ENCODE measurements at places on chromosomes 12 and 14. TPM values are rescaled to one million over a fixed set of nuclear protein-coding genes. Genes with fewer than 3 reads are reported as not detected.

Gene STAC3
- total RNA-seq, result 3.4 TPM

- no peak for DNase-seq
These were observed 32.4 kb downstream of the DHX37 start for GRCh38 chr12:124956571-124956970.

DNA sequence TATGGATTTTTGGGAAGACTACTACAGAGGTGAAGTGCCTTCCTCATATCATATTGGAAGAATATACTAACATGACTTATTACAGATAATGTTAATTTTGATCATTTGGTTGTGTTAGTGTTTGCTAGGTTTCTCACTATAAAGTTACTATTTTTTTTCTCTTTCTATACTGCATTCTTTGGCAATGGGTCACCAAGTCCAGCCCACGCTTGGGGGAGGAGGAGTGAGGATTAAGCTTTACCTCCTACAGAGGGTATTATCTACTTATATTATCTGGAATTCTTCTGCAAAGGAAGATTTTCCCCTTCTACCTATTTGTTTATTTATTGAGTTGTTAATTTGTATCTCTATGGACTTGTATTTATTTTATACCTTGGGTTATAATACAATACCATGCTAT, 31.5 kb downstream of the SCN8A start:
- no peak for DNase-seq

Gene RILPL2
- 1.4 TPM for total RNA-seq

DNA sequence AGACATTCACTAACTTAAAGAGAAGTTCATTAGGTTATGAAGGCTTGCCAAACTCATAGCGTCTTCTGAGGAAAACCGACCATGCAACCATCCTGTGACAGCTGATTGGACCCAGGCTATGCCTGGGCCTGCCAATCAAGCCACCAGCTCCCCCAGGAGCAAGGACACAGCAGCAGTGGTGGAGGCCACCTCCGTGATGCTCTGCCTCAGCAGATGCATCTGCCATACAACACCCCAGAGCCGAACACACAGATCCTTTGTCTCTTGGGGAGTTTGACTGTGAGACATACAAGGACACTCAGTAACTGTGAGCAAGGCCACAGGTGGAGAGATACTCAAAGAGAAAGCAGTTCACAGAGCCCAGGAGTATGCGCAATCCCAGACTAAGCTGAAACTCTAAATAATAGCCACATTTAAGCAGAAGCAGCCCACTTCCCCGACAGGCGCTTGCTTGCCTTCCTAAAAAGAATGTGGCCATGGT, 10.0 kb upstream of the CNIH1 start:
- DNase-seq, result no peak

DNA sequence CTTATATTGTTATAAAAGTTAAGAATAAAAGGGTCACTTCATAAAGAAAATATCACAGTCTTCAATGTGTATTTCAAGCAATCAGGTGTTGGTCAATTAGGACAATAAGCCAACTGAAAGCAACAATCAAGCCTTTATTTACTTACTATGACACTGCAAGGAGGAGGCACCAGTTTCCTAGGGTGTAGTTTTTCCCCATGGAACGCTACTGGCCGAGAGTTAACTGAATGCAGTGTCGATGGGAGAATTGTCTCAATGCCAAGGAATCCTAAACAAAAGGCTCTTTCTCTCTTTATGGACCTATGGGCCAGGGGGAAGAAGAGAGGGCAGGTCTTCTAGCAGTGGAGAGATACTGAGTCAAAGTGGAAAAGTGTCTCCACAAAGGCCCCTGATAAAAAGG, 142.4 kb downstream of the CMAS start:
- no peak for DNase-seq

Gene WNT1
- not detected for total RNA-seq

- no peak for DNase-seq
These were observed 109.2 kb downstream of the ATXN7L3B start for GRCh38 chr12:74646831-74647230.

- DNase-seq, result no peak
These were observed 102.0 kb upstream of the FOXN3 start for GRCh38 chr14:89519040-89519439.

- no peak for DNase-seq
These were observed 347.3 kb downstream of the GLT1D1 start for GRCh38 chr12:129200576-129200975.

Gene P2RX2
- 1.6 TPM for total RNA-seq

- no peak for DNase-seq
These were observed 82.0 kb downstream of the BTG1 start for GRCh38 chr12:92063641-92064040.

DNA sequence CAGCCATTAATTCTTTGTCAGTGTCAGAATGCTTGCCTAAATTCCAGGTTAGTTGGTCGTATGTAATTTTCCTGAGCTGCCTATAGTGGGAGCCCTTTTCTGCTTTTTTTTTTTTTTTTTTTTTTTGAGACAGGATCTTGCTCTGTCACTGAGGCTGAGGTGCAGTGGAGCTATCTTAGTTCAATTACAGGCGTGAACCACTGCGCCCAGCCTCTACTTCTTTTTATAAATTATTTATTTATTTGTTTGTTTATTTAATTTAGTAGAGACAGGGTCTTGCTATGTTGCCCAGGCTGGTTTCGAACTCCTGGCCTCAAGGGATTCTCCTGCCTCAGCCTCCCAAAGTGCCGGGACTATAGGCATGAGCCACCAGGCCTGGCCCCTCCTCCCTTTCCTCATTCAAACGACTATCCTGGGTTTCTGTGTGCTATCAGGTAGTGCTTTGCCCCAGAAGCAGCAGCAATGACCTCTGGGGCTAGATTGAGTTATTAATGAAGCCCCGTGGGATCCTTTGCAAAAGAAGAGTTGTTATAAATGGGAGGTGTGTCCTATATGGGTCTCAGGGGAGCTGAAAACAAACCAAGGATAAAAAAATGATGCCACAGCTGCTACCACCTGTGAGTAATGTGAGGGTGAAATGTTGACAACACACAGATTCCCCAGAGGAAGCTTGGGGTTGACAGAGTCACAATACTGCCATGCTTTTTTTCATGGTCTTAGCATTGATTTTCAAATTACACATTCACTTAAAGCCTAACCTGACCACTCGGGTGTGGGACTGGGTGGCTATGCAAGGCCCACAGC, 34.6 kb upstream of the NFKBIA start:
- no peak for DNase-seq

Gene LGMN
- total RNA-seq, result 55.7 TPM

DNA sequence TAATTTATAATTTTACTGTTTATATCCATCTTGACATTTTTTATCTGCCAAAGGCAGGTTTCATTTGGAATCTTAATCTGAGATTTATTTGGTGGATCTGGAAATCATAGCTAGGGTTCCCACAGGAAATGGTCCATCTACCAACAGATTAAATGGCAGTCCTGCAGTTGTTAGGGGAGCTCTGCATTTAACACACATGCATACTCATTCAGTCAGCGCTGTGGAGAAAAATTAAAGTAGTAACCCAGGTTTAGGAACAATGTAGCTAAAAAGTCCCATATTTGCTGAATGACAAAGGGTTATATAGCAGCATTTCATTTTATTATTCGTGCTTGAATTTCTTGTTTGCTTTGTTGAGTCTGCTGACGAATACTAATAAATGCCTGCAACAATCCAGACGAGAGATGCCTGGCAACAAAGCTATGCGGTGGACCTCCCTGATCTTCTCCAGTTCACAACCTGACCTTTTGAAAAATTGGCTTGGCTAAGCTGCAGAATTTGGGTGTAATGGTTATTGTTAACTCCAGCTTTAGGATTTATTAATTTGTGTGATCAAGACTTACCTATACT, 59.8 kb downstream of the MIPOL1 start:
- DNase-seq, result no peak

Gene OR10G2
- not detected for total RNA-seq

DNA sequence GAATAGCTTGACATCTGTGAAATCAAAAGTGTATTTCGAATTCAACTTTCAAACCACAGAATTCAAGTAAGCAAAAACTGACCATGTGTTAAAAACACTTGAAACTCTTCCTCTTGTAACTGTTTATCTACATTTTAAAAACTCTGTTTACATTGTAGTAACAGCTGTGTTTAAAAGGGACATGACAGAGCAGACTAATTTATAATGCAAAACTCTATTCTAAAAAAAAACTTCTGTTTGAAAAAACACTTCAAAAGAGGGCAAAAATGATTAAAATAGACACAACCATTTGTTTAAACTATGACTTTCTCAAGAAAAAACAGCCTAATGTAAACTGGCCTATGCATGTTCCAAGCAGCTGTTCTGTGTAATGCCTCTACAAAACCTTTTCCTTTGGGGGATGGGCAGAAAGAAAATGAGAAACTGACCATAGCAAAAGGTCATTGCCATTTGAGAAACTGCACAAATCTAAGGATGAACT, 149.1 kb upstream of the HMGA2 start:
- DNase-seq, result no peak

DNA sequence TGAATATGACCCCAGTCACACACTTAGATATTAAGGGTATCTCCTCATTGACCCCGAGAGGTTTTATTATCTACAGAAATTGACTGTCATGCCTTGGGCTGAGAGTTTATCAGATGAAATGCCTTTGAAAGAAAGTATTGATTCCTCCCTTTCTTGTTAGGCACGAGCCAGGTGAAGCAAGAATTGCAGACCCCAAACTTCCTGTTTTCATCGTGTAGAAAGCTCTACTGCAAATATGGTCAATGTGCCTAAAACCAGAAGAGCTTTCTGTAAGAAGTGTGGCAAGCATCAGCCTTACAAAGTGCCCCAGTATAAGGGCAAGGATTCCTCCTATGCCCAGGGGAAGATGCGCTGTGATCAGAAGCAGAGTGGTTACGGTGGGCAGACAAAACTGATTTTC, 143.9 kb upstream of the FUT8 start:
- no peak for DNase-seq

Gene OTOGL
- 0.39 TPM for total RNA-seq

- no peak for DNase-seq
These were observed 836 bp downstream of the EVL start for GRCh38 chr14:100065942-100066574.

GRCh38 chr12:89433634-89434033, 81.3 kb upstream of the DUSP6 start:
- DNase-seq, result no peak

GRCh38 chr14:68292441-68293215, 473.0 kb downstream of the RAD51B start:
- no peak for DNase-seq

Data from WTC11 (cell line).